ENCODE measurements at places on chromosomes 16 and 17.

GRCh38 chr17:29667969-29668368, 45.3 kb upstream of the CORO6 start:
- no peak for DNase-seq

- DNase-seq: no peak
These were observed 14.7 kb downstream of the CDRT4 start for GRCh38 chr17:15452746-15453145.

- no peak for DNase-seq
These were observed 39.3 kb downstream of the TADA2A start for GRCh38 chr17:37446027-37446426.

DNA sequence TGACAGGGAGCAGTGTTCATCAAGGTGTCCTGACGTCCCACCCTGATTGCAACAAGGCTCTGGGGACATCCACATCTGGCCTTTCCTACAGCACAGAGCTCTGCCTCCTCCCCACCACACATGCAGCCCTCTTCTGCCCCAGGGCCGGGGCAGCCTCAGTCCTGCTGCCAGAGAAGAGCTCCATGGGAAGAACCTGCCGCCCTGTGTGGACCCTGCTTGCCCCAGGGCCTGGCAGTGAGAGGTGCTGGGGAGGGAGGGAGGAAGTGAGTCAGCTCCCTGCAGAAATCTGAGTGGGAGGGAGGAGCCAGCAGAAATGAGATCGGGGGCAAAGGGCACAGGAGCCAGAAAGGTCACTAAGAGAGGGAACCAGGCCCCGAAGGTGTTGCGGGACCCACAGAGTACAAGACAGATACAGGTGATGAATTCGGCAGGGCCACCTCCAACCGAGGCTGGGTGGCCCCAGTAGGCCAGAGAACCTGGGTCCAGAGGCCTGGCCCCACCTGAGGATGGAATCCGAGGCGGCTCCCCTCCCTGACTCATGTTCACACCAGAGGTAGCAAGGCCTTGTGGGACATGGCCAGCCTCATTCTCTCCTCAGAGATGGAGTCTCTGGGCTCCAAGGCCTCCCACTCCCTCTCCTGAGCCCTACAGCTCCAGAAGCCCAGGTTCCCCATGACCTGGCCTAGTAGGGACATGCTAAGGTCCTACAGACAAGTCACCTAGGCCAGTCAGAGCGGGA, 24.8 kb downstream of the MYO18A start:
- peak; percentile 43 for DNase-seq

DNA sequence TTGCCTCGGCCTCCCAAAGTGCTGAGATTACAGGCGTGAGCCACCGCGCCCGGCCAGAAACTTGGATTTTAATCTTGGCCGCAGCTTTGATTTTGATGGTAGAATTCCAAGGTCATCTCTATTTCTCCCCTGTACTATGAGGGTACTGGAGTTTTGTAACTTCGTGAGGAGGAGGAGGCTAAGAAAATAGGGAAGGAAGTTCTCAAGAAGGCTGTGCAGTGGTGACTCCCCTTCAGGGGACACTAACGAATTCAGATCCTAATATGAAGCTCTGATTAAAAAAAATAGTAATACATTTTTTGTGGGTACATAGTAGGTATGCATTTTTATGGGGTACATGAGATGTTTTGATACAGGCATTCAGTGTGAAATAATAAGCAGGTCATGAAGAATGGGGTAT, 55.9 kb downstream of the LDHD start:
- DNase-seq: no peak

DNA sequence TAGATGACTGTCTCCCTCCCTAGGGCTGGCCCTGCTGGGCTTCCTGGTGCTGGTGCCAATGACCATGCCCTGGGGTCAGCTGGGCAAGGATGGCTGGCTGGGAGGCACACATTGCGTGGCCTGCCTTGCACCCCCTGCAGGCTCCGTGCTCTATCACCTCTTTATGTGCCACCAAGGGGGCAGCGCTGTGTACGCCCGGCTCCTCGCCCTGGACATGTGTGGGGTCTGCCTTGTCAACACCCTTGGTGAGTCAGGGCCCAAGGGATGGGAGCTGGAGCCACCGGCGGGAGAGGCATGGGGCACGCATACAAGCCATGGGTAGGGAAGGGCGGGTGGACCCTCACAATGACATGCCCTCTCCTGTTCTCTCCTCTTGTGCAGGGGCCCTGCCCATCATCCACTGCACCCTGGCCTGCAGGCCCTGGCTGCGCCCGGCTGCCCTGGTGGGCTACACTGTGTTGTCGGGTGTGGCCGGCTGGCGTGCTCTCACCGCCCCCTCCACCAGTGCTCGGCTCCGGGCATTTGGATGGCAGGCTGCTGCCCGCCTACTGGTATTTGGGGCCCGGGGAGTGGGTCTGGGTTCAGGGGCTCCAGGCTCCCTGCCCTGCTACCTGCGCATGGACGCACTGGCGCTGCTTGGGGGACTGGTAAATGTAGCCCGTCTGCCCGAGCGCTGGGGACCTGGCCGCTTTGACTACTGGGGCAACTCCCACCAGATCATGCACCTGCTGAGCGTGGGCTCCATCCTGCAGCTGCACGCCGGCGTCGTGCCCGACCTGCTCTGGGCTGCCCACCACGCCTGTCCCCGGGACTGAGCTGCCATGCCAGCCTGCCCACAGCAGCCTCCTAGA, 2.2 kb downstream of the PAQR4 start:
- DNase-seq: no peak

GRCh38 chr16:49617016-49617629, 238.8 kb downstream of the ZNF423 start:
- DNase-seq: no peak

DNA sequence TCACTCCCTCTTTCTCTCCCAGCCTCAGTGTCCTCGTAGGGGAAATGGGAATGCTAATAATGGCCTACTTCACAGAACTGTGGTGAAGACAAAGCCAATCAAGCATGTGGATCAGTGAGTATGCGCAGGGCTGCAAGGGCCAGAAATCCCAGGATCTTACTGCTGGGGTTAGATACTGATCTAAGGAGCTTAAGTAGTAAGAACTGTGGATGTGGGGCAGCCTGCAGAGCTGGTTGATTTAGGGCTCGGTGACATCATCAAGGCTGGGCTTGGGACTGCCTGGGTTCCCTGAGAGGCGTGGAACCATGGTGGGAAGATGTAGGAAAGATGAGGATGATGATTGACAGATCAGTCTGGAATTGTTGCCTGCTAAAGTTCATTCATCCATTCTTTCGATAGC, 25.6 kb downstream of the GOSR2 start:
- no peak for DNase-seq

- no peak for DNase-seq
These were observed 843.7 kb downstream of the CDH11 start for GRCh38 chr16:64278196-64278595.

DNA sequence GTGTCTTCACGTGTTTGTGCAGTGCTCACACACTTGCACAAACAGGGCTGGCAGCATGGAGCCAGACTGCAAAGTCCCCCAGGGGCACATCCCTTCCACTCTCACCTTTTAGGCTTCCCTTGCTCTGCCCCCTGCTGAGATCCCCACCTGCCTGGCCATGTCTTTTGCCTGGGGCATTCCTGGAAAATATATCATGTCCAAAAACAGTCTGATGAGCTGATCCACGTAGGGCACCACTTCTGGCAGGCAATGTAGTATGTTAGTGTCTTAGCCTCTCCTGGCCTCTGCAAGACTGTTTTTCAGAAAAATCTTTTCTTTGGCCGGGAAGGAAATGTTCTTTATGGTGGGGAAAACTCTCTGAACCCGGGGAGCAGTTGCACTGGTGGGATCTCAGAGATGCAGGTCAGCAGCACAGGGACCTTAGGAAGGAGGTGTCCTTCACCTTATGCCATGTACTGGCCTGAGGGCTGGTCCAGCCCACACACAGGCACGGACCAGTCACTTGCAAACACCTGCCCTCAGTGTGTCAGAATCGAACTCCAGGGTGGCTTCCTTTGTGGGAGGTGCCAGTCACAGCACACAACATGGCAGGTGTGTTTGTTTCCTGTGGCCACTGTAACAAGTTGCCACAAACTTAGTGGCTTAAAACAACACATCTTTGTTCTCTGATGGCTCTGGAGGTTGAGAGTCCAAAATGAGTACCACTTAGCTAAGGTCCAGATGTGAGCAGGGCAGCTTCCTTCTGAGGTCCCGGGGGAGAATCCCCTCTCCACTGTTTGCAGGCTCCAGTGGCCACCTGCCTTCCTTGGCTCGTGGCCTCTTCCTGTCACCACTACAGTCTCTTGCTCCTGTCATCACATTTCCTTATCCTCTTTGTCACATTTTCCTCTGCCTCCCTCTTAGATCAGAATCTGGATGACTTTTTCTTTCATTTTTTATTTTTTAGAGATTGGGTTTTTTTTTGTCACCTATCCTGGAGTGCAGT, 46.6 kb downstream of the MPRIP start:
- no peak for DNase-seq

GRCh38 chr17:32323811-32324491, 18.0 kb downstream of the C17orf75 start:
- DNase-seq: no peak

DNA sequence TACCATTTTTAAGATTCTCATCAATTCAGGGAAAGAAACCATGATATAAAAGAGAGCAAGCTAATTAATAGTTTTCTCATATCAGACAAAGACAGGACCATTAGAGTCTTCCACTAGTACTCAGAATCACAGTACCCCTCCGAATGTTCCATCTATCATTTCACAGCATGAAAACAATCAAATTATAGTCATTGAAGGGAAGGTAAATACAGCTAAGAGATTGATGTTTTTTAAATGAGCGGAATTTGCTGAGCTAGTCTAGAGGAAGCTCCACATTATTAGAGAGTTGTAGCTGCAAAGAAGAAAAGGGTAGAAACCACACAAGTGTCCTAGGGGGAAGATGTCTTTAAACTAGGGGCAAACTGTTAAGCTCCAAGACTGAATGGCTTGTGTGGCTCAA, 808.9 kb downstream of the CDH11 start:
- DNase-seq: no peak

DNA sequence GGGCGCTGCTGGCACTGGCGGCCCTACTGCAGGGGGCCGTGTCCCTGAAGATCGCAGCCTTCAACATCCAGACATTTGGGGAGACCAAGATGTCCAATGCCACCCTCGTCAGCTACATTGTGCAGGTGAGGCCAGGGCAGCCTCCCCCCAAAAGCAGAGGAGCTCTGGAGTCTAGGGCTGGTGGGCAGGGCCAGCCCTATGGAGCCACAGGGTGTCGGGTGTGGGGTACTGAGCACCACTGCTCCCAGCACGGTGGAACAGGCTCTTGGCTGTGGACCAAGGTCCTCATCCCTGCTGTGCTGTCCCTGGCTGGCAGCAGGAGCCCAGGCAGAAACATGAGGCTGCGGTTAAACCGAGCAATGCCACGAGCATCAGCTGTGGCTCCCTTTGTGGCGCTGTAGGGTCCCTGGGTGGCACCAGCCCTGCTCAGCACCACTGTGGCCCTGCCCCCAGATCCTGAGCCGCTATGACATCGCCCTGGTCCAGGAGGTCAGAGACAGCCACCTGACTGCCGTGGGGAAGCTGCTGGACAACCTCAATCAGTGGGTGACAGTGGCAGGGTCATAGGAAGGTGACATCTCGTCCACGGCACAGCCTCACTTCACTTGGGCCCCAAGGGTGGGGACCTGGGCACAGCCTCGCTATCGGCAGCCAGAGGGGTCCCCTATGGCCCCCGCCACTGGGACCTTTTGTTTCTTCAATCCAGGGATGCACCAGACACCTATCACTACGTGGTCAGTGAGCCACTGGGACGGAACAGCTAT, 1.1 kb downstream of the DNASE1 start:
- no peak for DNase-seq

- DNase-seq: no peak
These were observed 14.3 kb upstream of the PRKAR1A start for GRCh38 chr17:68497885-68498319.

DNA sequence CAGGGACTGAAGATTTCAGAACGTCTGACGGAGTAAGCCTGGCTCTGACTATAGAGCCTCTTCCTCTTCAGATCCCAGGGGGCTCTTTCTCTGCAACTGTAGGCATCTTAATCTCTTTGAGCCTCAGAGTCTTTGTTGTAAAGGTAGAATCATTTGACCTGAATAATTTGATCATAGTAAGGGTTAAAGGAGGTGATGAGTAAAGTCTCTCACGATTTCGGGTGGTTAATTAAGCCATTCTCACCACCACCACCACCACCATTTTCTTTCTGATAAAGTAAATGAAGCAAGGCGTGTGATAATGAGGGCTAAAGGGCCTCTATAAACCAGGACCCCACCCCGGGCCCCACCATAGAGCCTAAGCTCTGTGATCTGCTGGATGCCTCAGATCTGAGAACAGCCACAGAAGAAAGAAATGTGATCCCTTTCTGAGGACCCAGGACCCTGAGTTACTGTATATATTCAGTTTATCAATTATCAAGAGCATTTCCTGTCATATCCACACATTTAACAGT, 33.0 kb upstream of the ADAMTS18 start:
- no peak for DNase-seq

DNA sequence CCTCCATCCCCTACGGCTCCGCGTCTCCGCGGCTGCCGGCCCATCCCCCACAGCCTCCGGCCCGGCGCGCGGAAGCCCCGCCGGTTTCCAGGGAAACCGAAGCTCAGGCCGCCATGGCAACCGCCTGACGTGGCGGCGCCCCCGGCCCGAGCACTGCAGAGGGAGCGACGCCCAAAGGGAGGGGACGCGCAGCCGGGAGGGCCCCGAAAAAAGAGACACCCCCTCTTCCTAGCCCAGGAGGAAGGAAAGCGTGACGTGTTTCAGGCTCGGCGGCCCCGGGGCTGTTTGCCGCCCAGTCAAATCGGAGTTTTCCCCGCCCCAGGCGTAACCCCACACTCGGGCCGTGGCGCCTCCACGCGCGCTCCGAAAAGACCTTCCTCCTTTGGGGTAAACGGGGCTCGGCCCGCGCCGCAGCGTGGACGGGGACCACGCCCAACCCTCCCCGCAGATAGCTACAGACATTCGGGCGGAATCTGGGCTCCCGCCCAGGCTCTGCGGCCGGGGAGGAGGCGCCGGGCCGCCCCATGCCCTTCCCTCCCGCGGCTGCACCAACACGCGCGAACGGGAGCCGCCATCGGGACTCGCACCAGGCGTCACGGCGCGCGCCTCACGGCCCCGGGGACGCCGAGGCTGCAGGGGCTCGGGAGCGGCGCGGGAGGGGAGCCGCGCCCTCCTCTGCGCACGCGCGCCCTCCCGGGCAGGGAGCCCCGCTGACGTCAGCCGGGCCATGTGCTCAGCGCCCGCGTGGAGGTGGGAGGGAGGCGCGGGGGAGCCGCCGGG, 7.5 kb downstream of the MNT start:
- peak; percentile 88 for DNase-seq

- DNase-seq: no peak
These were observed 2.6 kb downstream of the APRT start for GRCh38 chr16:88809068-88809675.

- no peak for DNase-seq
These were observed 560 bp downstream of the EFNB3 start for GRCh38 chr17:7705269-7706255.

GRCh38 chr17:43665084-43665936, 3.6 kb upstream of the MEOX1 start:
- no peak for DNase-seq

Data from activated CD4-positive, alpha-beta T cell treated with anti-CD3 and anti-CD28 coated beads for 1 hour (primary cell).